A172 (cell line): ENCODE measurements at places on chromosomes 3 and 15.

GRCh38 chr3:183158113-183158512 is 4.4 kb downstream of the LAMP3 start:
- DNase-seq, result no peak

DNA sequence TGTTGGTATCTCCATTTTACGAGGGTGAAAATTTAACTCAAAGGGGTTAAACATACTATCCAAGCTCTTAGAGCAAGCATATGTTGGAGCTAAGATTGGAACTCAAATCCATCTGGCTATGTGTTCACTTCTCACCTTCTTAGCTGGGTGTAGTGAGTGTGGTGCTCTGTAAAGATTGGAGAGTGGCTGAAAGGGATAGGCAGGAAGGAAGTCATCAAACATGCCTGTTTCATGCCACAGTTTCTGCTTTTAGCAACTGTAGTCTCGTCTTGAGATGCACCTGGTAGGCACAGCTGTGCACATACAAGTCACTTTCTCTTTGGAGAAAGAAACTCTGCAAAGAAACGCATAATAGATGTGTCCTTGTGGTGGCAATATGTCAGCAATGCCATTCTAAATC is 189.1 kb upstream of the MDFIC2 start:
- DNase-seq, result no peak

- DNase-seq, result no peak
Measured at GRCh38 chr3:168102735-168103410, 7.1 kb upstream of the GOLIM4 start.

DNA sequence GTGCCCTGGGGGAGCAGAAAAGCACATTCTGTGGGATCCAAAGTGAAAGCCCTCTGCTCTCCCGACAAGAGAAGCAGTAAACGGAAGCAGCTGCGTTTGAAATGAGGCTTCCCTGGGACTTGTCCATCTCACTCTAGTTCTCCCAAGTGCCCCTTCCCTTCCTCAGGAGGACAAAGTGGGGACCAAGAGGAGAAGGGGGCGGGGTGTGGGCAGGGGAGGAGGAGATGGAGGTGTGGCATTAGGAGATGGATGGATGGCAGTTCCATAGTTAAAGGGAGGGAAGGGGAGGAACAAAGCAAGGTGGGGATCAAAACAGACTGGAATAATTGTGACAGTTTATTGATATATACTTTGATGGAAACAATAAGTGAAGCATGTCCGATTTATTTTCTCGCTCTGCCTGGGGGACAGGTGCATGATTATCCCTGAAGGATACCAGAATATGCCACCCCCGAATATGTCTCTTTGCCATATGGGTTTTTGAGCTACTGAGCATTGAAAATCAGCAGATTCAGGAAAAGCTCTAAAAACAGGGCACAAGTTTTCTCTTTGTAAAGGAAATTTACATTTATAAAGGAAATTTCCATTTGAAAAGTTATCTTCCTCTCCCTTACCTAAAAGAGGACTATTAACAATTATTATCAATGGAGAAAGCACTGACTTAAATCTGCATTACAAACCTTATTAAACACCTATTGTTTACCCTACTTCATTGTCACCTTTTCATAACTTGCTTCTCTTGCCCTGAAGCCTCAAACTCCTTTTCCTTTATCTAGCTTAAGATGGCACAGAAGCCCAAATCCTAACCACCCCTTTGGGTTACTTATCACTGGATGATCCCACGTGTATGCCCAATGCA is 58.9 kb upstream of the DAZL start:
- DNase-seq, result no peak

DNA sequence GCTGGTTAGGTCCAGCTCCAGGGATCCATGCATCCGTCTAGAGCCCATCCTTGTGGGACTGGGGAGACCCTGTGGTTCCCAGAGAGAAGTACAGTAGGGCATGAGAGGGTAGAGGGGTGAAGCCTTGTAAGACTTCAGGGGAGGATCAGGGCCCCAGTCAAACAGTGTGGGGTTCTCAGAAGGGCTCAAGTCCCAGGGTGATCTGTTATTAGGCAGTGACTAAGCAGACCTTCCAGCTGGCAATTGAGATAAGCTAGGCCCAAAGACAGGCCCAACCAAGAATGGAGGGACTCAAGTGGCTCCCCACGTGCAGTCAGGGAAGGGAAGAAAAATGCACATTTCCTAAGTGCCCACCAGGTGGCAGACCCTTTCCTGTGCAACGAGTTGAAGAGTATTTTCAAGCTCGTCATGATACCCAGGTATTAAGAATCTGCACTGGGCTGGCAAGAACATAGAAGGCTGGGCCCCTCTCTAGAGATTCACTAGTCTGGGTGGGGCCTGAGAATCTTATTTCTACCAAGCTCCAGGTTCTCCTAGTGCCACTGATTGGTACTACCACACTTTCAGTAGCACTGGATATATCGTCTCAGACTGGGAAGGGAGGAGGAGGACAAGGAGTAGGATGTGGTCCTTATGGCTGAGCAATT is 240.8 kb downstream of the NR1D2 start:
- peak; percentile 72 for DNase-seq

- no peak for DNase-seq
Measured at GRCh38 chr3:88137836-88138235, 11.9 kb upstream of the C3orf38 start.

DNA sequence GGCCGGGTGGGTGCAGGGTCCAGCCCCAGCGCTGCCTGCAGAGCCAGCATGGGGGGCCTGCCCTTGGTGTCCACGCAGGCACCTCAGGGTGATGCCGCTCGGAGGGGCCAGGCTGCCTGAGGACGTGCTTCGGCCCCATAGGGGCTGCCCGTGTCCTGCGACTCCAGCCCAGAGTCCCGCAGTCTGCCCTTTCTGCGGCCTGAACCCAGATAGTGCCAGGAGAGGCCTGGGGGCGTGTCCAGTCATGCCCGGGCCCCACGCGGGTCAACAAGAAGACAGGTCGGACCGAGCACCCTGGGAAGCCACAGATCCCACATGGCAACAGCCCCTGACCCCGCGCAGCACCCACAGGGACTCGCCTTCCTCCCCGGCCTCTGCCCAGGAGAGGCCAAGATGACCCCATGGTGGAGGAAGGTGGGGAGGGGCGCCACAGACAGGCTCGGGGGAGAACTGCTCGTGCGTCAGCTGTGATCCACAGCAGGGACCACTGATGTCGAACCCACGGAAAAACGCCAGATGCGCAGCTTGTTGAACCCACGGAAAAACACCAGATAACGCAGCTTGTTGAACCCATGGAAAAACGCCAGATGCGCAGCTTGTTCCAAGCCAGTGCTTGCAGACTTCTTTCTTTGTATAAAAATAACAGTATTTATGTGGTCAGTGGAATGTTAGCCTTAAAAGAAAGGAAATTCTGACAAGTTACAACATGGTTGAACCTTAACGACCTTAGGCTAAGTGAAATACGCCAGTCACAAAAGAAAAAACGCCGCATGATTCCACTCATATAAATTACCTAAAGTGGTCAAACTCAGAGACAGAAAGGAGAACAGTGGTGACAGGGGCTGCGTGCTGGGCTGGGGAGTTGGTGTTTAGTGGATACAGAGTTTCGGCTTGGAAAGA is 28.5 kb downstream of the CYFIP1 start:
- DNase-seq, result no peak
